ENCODE measurements at places on chromosomes 5 and 9.

- no peak for DNase-seq
Measured at GRCh38 chr5:157506981-157507780, 47.2 kb downstream of the NIPAL4 start.

- DNase-seq: no peak
Measured at GRCh38 chr5:114360816-114361723, 800 bp upstream of the KCNN2 start.

- no peak for DNase-seq
Measured at GRCh38 chr9:89419978-89420394, 77.9 kb downstream of the SEMA4D start.

DNA sequence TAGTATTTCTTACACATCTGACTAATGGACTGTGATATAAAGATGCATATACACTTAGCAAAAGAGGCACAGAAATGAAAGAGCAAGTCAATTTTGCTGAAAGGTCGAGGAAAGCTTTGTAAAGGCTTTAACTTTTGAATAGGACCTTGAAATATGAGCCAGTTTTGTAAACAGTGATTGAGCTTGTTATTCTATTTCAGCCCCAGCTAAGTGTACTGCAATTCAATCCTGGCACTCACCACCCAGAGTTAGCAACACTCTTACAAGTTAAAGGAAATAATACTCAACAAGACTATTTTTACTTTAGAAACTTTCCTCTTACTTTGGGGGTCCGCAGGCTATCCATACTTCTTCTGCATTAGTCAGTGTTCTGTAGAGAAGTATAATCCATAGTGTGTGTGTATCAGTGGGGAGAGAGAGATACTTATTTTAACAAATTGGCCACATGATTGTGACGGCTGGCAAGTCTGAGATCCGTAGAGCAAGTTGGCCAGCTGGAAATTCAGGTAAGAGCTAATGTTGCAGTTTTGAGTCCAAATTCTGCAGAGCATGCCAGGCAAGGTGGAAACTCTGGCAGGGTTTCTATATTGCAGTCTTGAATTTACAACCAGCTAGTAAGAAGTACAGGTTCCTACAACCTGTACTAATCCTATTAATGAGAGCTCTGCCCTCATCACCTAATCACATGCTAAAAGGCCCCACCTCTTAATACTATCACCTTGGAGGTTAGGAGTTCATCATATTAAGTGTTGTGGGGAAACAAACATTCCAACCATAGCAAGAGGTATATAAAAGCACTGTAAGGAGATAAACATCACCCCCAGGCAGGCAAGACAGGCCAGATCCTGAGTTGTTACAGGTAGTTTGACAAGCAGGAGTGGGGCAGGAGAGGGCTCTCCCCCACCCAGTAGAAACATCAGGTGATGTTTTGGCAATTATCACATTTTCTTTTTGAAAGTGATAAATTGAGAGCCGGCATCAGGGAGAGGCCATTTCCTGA is 33.6 kb downstream of the IL7R start:
- DNase-seq: no peak

DNA sequence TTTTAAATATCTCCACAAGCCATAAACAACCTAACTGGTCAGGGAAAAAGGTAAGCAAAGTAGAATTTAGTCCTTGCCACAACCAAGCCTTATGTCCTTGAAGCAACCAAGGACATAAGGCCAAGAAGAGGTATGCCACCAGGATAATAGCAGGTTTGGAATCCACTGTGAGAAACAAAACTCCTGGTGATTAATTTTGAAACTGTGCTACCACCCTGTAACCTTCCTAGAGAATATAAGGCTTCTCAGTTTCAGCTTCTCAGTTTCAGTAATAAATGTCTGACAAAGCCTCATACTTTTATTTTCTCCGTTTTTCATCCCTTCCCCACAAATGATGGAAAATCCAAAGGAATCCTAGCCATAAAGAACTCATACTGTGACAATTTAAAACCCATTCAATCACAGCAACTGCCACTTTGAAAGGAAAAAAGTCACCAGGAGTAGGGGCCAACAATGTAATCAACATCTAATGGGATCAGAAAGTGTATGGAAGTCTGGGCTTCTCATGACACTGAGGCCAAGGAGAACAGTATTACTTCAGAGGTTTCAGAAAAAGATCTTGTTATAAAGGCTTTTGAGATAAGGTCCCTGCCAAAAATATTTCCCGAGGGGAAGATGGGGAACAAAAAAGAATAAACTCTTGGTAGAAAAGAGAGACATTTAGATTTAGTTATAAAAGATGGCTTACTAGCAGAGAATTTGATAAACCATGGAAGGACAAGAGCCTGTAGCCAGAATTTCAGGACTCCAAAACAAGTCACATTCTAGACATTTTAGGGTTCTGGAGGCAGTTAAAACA is 189.2 kb downstream of the TSSK1B start:
- DNase-seq: no peak

- no peak for DNase-seq
Measured at GRCh38 chr5:84862132-84862531, 477.5 kb upstream of the EDIL3 start.
